Activated CD4-positive, alpha-beta memory T cell treated with anti-CD3 and anti-CD28 coated beads for 36 hours (primary cell): ENCODE measurements at places on chromosomes 1 and 21.

DNA sequence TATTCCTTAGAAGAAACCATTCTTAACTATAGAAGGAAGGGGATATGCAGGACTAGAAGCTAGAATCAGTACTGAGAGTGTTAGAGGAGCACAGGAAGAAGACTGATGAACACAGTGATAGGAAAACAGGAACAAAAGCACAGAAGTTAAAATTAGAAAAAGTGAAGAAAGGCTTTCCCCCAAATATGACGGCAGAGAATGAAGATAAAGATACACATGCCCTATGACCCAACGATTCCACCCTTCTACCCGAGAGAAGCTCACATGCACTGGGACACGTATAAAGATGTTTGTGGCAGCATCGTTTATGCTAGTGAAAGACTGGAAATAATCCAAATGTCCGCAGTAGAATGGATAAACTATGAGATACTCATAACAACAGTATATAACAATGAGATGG is 74.2 kb downstream of the DTL start:
- no peak for DNase-seq
- H3K4me3 ChIP-seq = no peak overlapping the region
- no peaks in the 10 kb centered on the region for H3K4me1 ChIP-seq
- no peak overlapping the region for H3K27ac ChIP-seq

GRCh38 chr1:226414098-226414698 is 6.3 kb upstream of the PARP1 start:
- no peaks in the 10 kb centered on the region for H3K4me1 ChIP-seq
- peaks cover 2% of the 10 kb centered on the region for H3K27me3 ChIP-seq
- H3K27ac ChIP-seq = no peak overlapping the region
- DNase-seq = no peak
- H3K4me3 ChIP-seq = no peak overlapping the region
- H3K36me3 ChIP-seq = no peaks in the 10 kb centered on the region

GRCh38 chr1:101150266-101150665 is 86.6 kb upstream of the S1PR1 start:
- no peaks in the 10 kb centered on the region for H3K27me3 ChIP-seq
- H3K27ac ChIP-seq = no peak overlapping the region
- H3K36me3 ChIP-seq = no peaks in the 10 kb centered on the region

- H3K27me3 ChIP-seq = no peaks in the 10 kb centered on the region
- H3K27ac ChIP-seq = no peak overlapping the region
- H3K4me3 ChIP-seq = no peak overlapping the region
- H3K36me3 ChIP-seq = no peaks in the 10 kb centered on the region
- H3K4me1 ChIP-seq = peaks cover 12% of the 10 kb centered on the region
- no peak for DNase-seq
Measured at GRCh38 chr1:153552335-153552734, 3.3 kb upstream of the S100A3 start.

GRCh38 chr1:192747943-192748342 is 60.9 kb upstream of the RGS2 start:
- no peak overlapping the region for H3K27ac ChIP-seq
- DNase-seq = no peak
- no peaks in the 10 kb centered on the region for H3K4me1 ChIP-seq
- H3K36me3 ChIP-seq = no peaks in the 10 kb centered on the region

GRCh38 chr1:26833432-26834405 is 7.2 kb downstream of the ZDHHC18 start:
- H3K36me3 ChIP-seq = peaks cover 59% of the 10 kb centered on the region
- H3K27ac ChIP-seq = peak overlapping the region; percentile 100
- H3K4me3 ChIP-seq = peak overlapping the region; percentile 72

DNA sequence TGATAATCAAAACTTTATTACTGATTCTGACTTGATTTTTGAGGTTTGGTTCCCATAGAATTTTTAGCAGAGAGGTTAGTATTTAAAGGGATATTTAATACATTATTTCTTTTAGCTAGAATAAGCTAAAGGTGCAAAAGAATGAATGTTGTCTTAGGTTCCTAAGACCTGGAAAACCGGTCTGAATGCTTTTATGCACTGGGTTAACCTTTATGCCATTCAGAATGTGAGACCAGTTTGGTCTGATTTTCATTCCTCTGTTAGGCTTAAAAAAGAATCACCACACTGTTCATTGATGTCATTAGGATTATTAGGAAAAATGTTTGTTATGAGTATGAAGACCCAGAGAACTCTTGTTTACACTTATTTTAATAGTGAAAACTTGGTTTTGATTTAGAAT is 30.1 kb downstream of the RAP1A start:
- no peak for DNase-seq
- H3K27ac ChIP-seq = no peak overlapping the region
- H3K4me3 ChIP-seq = no peak overlapping the region
- H3K27me3 ChIP-seq = no peaks in the 10 kb centered on the region
- peaks cover 30% of the 10 kb centered on the region for H3K36me3 ChIP-seq

DNA sequence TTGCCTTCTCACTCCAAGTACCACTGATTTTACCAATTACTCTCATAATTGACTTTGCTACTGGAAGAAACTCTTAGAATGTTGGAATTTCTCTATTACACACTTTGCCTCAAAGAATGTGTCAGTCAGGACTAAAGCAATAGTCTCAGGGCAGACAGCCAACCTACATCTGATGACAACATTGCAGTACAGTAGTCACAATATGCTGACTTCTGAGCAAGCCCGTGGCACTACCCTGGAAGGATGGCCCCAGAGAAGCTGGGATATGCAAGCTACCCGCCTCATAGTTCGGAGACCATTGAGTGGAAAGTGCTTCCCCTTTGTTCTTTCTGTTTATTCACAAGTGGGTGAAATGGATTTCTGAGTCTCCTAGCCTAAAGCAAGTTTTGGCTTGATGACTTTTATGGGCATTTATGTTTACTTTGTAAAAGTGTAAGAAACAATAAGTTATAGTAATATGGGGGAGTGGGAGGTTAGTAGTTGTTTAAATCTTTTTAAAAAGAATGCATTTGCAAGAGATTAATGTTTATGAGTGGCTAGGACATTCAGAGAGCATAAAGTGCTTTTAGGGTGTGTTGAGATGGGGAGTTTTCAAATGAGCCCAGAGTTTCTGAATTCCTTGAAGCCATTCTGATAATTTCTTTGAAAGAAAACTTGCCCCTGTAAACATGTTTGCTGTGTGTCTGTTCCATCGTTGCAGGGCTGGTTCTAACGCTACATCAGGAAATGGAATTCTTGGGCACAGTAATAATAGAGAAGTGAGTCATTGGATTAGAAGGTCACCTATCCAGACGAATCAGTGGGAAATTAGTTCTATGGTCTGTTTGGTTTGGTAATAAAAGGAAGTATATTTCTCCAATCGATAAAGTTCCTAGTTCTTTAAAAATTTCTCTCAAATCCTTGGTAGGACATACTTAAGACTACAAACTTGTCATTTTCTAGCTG is 63.8 kb downstream of the LMO4 start:
- no peak for DNase-seq
- H3K4me1 ChIP-seq = no peaks in the 10 kb centered on the region
- no peaks in the 10 kb centered on the region for H3K36me3 ChIP-seq
- H3K4me3 ChIP-seq = no peak overlapping the region

GRCh38 chr1:163877016-163877415 is 555.3 kb downstream of the NUF2 start:
- no peaks in the 10 kb centered on the region for H3K36me3 ChIP-seq
- DNase-seq = no peak
- no peak overlapping the region for H3K4me3 ChIP-seq
- H3K27ac ChIP-seq = no peak overlapping the region

GRCh38 chr1:212915245-212916091 is 34.9 kb upstream of the VASH2 start:
- no peak for DNase-seq
- H3K4me3 ChIP-seq = no peak overlapping the region
- no peak overlapping the region for H3K27ac ChIP-seq
- peaks cover 8% of the 10 kb centered on the region for H3K27me3 ChIP-seq
